ENCODE measurements at places on chromosomes 6 and 20.

- DNase-seq: no peak
Measured at GRCh38 chr20:10221021-10221420, 2.4 kb downstream of the SNAP25 start.

DNA sequence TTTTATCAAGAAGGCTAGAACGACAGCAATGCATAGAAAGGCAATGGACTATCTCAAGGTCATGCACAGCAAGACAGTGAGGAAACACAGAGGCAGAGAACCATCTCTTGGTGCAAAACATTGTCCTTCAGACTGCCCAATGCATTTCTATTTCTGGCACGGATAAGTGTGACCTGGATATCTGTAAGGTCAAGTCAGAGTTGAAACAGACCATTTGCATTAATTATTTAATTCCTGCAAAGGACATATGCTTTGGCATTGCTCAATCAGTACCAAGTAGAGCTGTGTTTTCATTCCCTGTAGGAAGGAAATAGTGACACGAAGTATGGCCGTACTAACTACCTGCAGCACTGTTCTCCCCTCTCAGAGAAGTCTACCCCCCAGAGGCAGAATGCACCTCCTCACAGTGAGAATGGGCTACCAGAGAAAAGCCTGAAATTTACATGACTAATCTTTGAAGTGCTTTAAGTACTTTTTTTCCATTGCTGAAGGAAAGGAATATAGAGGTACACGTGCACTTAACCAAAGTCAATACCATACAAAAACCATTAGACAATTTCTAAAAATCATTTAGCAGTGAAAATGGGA is 32.1 kb upstream of the GSTA4 start:
- DNase-seq: no peak

GRCh38 chr6:15620611-15621010 is 42.2 kb downstream of the DTNBP1 start:
- no peak for DNase-seq

GRCh38 chr20:9258901-9259300 is 190.0 kb downstream of the PLCB4 start:
- DNase-seq: no peak

GRCh38 chr20:6401893-6402557 is 279.2 kb upstream of the FERMT1 start:
- no peak for DNase-seq

- DNase-seq: no peak
Measured at GRCh38 chr20:50248104-50248641, 57.5 kb downstream of the CEBPB start.

GRCh38 chr6:170298688-170299087 is 7.8 kb upstream of the DLL1 start:
- DNase-seq: no peak

- no peak for DNase-seq
Measured at GRCh38 chr6:53641348-53641747, 24.2 kb downstream of the KLHL31 start.

GRCh38 chr6:20168690-20169089 is 43.6 kb downstream of the MBOAT1 start:
- DNase-seq: no peak

DNA sequence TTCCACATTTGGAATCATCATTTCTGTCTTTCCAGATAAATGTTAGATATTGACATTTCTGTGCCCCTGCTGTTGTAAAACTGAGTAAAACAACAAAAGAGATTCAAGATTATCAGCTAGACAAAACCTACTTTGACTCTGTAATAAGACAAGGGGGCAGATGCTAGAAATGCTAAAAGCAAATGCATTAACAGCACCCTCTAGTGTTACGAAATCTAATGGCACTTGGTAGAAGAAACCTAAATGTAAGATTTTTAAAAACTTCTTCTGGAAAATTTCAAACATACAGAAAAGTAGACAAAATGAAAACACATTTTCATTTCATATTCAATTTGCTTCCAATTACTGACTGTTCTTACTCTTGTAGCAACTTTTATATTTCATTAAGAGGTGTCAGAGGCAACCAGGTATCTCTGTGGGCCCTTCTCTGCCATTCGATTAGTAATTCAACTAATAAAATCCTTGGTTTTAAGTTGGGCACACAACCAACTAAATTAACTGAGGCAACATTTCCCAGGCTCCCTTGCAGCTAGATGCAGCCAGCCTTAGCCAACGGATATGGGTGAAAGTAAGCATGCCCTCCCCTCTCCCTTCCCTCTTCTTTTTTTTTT is 45.0 kb downstream of the SLC23A2 start:
- peak; percentile 63 for DNase-seq

- DNase-seq: no peak
Measured at GRCh38 chr6:15816661-15817060, 153.8 kb upstream of the DTNBP1 start.

Measured in iPS-NIHi11 (cell line).